Sigmoid colon (tissue), 7 donors: ENCODE measurements at places on chromosomes 3 and 15.

DNA sequence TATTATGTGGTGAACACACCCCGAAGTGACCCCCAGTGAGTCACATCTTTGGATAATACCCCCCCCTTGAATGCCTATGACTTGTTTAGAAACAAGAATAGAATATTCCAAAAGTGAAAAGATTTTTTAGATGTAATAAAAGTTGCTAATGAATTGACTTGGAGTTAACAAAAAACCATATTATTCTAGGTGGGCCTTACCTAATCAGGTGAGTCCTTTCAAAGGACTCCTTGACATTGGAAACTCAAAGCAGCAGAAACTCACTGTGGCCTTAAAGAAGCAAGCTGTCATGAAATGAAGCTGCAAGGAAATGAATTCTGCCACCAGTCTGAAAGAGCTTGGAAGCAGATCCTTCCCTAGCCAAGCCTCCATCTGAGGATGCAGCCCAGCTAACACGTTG lies 10.9 kb upstream of the ISL2 start:
- no peak for DNase-seq

GRCh38 chr3:109920749-109921148 lies 583.4 kb upstream of the DPPA4 start:
- DNase-seq = no peak

DNA sequence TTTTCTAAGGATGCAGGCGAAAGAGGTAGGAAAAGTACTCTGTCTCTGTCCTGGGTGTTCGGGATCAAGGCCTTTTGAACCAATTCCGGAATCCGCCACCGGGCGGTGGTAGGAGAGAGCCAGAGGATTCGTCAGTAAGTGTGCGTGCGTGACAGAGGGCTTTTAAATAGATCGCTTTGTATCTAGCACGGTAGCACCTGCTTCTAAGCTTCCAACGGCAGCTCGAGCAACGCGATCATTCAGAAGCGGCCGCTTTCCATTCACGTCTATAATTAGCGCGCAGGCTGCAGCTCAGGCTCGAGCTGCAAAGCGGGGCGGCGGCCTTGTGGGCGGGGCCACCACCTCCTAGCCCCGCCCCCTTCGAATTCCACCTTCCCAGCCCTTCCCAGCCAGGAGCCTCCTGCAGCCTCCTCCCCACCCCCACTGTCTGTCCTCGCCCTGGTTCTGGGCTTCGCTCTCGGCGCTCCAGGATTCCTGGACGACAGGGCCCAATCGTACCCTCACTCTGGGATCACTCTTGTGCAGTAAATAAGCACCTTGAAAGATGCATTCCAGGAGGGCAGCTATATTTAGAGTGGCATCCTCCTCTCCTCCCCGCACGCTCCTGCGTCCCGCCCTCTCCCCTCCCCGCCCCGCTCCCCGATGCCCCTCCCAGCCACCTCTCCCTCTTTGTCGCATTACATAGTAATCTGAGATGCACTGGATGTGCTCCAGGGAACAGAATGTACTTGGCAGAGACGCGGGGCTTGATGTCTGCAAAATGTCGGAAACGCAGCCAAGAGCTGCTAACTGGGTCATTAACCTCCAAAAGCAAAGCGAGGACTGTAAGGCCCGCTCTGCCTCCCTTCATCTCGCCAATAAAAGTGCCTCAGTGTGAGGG lies 224.1 kb upstream of the TPRG1 start:
- peak; percentile 99 for DNase-seq

DNA sequence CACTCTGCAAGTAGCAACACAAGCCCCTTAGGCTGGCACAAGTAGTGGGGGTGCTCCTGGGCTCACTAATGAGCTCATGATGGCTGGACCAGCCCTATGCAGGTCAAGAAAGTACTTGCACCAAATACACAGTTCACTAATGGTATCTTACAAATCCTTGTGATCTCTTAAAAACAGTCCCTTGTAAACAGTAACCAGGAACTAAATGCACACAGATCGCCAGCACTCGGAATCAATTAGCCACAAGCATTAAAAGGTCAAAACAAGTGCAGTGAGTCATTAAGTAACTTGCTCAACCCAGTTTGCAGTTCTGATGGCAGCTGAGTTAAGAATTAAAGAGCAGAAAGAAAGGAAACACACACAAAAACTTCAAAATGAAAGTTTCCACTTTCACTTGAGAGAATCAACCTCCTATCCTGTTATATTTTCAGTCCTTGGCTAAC lies 43.2 kb downstream of the ARHGEF3 start:
- no peak for DNase-seq

GRCh38 chr3:106619-107018 lies 89.9 kb upstream of the CHL1 start:
- no peak for DNase-seq
